ENCODE measurements at places on chromosomes 7 and 10. TPM values are rescaled to one million over a fixed set of nuclear protein-coding genes. Genes with fewer than 3 reads are reported as not detected.

The ITPRID1 gene
- total RNA-seq = not detected

The GSTO2 gene
- total RNA-seq = not detected

The GRID2IP gene
- not detected for total RNA-seq

The FAM171A1 gene
- total RNA-seq = 27.7 TPM

The SOSTDC1 gene
- total RNA-seq = not detected

The ZNF365 gene
- not detected for total RNA-seq

The C10orf71 gene
- not detected for total RNA-seq

The SFMBT2 gene
- 2.2 TPM for total RNA-seq

The EBLN1 gene
- not detected for total RNA-seq

The IL6 gene
- total RNA-seq = 37.3 TPM

The OIT3 gene
- not detected for total RNA-seq

The SFTPA2 gene
- total RNA-seq = not detected

The SGCE gene
- 53.6 TPM for total RNA-seq

The MEOX2 gene
- 35.0 TPM for total RNA-seq

The CHAT gene
- not detected for total RNA-seq

The TUBAL3 gene
- not detected for total RNA-seq

The TMEM213 gene
- not detected for total RNA-seq

The SUMF2 gene
- total RNA-seq = 74.6 TPM

The LRRN3 gene
- total RNA-seq = 1.7 TPM

The TMEM236 gene
- not detected for total RNA-seq

The WNT8B gene
- not detected for total RNA-seq

The CLCN1 gene
- total RNA-seq = not detected

The ACSM6 gene
- not detected for total RNA-seq

The SMO gene
- total RNA-seq = 12.9 TPM

The IFIT5 gene
- total RNA-seq = 3.3 TPM

The OTUD1 gene
- total RNA-seq = 24.1 TPM

The GIMAP2 gene
- total RNA-seq = 12.3 TPM

The VWA2 gene
- not detected for total RNA-seq

The CYP2C18 gene
- total RNA-seq = not detected

The DLX5 gene
- total RNA-seq = not detected

The PLEKHS1 gene
- not detected for total RNA-seq

The PON1 gene
- total RNA-seq = not detected

Measured in ascending aorta (tissue), 2 donors.